ENCODE measurements at places on chromosomes 13 and 19.
A peak's percentile ranks its signal among the peaks of the same experiment; 100 is the strongest.

GRCh38 chr13:46903748-46904147 is 6.9 kb upstream of the HTR2A start:
- DNase-seq: no peak

GRCh38 chr13:93751117-93751516 is 524.5 kb downstream of the GPC6 start:
- DNase-seq: no peak

DNA sequence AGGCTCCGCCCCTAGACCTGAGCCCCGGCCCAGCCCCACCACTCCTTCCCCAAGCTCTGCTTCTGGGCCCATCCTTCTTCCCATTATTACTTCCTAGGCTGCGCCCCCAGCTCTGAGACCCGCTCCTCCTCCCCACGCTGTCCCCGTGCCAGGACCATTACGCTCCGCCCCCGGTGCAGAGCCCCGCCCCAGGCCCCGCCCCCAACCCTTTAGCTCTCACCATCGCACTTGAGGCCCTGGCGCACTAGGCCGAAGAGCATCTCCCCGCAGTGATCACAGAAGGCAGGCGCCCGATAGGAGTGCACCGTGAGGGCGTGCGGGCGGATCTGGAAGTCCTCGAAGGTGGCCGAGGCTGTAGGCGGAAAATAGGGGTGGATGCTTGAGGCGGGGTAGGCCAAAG is 6.2 kb downstream of the PRKD2 start:
- DNase-seq: no peak

- no peak for DNase-seq
These were observed at the start of gene CLEC4G for GRCh38 chr19:7732045-7732444. TSS of gene CLEC4G (minus strand) at chr19:7732110. CDS start at chr19:7732102, 8 bp downstream.

GRCh38 chr13:85093808-85094207 is 705.4 kb downstream of the SLITRK6 start:
- no peak for DNase-seq

- DNase-seq: no peak
These were observed 130.4 kb downstream of the DPF1 start for GRCh38 chr19:38093587-38093986.

DNA sequence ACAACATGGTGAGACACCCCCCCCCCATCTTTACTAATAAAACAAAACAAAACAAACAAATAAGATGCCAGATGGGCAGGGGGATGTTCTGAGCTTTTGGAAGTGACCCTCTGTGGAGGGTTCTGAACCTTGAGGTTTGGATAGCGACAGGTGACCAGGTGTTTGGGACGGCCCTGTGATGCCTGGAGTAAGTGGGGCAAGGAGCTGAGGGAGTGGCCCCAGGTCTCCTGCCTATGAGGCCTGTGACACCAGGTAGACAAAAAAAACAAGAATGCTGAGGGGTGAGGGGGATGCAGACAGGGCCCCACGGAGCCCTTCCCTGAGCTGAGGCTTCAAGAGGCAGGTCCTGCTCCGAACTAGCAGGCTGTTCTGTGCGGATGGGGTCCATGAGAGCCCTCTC is 9.2 kb downstream of the ADGRE2 start:
- no peak for DNase-seq

DNA sequence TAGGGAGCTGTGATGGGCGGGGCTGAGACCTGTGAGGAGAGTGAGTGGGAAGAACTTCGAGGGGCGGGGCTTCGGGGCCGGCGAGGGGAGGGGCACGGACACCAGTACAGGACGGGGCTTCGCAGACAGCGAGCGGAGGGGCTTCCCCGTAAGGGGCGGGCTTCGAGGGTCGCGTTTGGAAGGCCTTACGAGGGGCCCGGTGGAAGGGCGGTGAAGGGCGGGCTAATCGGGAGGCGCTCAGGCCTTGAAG is 4.1 kb upstream of the EMP3 start:
- no peak for DNase-seq

DNA sequence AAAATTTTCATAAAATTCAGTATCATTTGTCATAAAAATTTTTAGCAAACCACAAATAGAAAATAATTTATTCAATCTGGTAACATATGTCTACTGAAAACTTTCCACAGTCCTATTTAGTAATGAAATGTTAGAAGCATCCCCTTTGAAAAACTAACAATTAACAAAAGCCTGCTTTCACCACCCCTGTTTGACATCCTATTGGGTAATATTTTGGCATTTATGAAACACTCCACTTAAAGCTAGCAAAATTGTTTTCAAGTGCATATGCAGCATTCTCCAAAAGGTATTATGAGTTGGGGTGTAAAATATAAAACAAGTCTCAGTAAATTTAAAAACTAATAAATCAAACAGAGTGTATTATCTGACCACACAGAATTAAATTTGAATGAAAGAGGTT is 189.4 kb downstream of the NBEA start:
- no peak for DNase-seq

GRCh38 chr13:68481130-68481529 is 1251.0 kb upstream of the PCDH9 start:
- DNase-seq: no peak

DNA sequence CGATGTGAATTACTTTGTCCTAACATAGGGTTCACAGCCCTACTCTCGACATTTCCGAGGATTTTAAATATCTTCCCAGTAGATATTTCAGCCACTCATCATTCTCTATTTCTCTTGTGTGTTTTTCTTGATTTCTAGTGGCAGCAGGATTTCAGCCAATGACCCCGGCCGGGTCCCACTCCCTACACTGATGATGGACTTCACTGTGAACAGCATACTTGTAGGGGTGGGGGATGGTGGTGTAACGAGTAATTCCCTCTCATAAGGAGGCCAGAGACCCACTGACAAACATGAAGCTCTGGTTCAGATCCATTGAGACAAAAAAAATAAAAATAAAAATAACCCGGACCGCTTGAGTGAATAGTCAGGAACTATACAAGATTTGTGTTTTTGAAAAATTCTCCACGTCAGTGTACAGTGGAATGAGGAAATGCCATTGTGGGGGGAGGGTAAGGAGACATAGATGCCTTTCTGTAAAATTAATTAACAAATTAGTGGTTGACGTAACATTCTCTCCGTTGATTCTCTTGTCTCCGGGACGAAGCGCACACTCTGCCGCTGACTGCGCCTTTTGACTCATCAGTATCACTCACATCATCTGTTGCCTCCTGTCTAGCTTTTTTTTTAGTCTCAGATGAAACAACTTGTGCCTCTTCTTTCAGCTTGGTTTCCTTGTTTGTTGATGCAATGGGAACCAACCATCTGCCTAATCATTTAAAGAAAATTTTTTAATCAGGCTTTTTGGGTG is 48.8 kb upstream of the IRS2 start:
- DNase-seq: no peak

DNA sequence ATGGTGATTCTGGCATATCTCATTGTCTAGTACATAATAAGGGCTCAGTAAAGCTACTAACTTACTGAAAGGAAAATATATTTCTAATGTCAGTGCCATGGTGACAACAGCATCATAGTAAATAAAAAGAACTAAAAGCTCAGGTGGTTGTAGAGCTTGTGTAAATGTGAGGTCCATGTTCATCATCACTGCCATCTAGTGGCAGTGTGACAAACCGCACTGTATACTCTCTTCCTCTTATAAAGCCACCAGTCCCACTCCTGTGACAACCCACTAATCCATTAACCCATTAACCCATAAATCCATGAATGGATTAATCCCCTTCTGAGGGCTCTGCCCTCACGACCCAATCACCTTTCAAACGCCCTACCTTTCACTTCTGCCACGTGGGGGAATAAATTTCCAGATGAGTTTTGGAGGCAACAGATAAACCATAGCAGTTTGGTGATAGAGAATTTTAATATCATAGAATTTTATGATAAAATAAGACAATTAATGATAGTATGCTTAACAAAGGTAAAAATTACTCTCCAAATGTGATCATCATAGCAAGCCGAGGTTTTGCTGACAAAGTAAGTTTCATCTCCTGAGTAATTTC is 160.4 kb upstream of the SGCG start:
- DNase-seq: no peak

DNA sequence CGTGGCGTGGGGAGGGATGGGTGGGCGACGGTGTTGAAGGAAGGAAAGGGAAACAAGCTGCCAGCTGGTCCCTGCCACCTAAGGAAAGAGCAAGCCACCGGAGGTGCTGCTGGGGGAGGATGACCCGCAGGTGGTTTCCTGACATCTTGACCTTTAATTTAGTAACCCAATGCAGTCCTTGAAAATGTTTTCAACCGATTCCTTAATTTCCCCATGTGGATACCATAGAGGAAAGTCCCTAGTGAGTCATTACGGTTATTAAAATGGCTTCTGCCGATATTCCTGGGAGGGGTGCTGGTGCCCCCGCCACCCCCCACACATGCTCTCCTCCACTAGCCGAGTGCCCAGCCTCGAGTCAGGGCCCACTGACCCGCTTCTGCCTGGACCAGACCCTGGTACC is 6.3 kb upstream of the ANKRD10 start:
- DNase-seq: no peak

GRCh38 chr19:13155472-13156359 is 5.5 kb downstream of the IER2 start:
- DNase-seq: peak; percentile 92

- DNase-seq: no peak
These were observed 20.3 kb downstream of the CHST8 start for GRCh38 chr19:33641956-33642498.

DNA sequence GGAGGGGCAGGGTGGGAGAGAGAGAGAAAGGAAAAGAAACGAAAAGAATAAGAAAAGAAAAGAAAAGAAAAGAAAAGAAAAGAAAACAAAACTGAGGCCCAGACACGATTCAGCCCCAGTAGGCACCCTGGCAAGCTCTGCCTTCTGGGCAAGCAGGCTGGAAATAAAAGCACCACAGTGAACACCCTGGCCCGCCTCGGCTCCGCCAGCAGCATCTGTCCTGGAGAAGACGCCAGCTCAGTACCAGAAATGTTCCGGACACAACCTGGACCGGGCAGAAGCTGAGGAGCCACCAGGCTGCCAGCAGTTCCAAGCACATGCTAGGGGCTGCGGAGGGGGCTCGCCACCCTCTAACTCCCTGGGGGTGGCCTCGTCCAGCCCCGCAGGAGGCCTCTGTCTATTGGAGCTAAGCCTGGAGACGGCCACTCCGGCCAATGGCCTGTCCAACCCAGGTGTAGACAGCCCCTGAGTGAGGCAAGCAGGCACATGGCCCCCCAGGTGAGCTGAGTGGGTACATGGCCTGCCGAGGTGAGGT is 11.4 kb upstream of the CPAMD8 start:
- no peak for DNase-seq

GRCh38 chr13:107788464-107789165 is 426.7 kb downstream of the LIG4 start:
- DNase-seq: no peak

- no peak for DNase-seq
These were observed 937 bp downstream of the ZNF841 start for GRCh38 chr19:52094526-52095130.

DNA sequence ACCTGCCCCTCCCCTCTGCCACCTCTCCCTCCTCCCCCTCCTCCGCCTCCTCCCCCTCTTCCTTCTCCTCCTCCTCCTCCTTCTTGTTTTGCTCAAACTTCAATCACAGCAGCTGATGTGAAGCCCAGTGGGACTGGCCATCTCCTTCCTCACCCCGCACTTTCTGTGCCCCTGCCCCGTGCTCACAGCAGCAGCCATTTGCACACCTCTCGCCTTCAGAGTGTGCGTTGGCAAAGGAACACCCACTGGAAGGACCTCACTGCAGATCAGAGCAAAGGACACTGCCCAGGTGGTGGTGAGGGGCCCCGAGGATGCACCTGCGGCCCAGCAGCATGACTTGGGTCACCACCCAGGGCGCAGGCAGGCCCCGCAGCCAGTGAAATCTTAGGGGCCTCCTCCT is 98.8 kb downstream of the SOX1 start:
- no peak for DNase-seq

DNA sequence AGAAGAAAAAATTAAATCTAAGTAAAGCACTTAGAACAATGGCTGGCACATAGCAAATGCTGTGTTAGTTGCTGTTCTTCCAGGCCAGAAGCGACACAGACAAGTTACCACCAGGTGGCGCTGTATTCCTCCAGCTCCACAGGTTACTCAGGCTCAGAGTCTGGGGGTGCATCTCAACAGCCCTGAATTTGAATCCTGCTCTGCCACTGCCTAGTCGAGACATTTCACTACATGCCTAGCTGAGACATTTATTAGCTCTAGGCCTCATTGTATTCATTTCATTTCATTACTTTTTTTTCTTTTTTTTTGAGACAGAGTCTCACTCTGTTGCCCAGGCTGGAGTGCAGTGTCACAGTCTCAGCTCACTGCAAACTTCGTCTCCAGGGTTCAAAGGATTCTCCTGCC is 16.4 kb upstream of the CYP2B6 start:
- no peak for DNase-seq

GRCh38 chr13:109990296-109990695 is 203.9 kb upstream of the IRS2 start:
- DNase-seq: no peak

DNA sequence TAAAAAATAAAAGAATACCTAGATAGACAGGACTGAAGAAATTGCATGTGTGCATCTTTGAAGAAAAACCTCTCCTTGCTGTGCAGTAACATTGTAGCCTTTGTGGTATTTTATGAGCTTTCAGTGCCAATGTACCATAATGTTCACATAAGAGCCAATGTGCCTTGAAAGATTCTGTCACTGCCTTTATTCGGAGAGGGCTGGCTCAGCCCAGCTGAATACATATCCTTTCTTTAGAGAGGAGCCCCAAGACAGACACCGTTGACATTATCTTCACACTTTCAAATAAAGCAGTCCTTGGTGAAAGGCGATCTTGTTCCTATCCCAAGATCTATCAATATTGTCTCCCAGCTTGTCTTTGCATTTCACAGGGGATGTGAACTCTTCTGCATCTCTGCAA is 18.5 kb upstream of the CNMD start:
- no peak for DNase-seq

- no peak for DNase-seq
These were observed 68.2 kb downstream of the NHLRC3 start for GRCh38 chr13:39106216-39107005.

- no peak for DNase-seq
These were observed 867.0 kb downstream of the GPC5 start for GRCh38 chr13:92265408-92265807.

DNA sequence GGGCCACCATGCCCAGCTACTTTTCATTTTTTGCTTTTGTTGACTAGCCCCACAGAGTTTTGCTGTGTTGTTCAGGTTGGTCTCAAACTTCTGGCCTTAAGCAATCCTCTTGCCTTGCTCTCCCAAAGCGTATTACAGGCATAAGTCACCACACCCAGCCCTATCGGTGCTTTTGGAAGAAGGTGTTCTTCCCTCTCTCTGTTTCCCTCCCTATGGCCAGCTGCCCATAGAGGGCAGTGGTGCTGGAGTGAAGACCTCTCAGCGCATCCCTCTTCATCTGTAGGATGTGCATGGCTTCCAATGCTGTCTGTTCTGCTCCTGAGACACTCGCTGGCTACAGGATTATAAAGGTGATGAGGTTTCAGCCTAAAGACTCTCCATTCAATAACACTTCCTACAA is 1.3 kb upstream of the CD22 start:
- DNase-seq: no peak

Measured in vagina (tissue), 2 donors.